ENCODE measurements at places on chromosomes 3 and 15. TPM values are rescaled to one million over a fixed set of nuclear protein-coding genes. Genes with fewer than 3 reads are reported as not detected.

Gene EOMES
- not detected for total RNA-seq

Gene CCR8
- not detected for total RNA-seq

Gene DUOXA2
- total RNA-seq, result not detected

Gene GPR149
- total RNA-seq, result not detected

Gene STAC
- 6.1 TPM for total RNA-seq

Gene SPESP1
- 6.1 TPM for total RNA-seq

Gene CHL1
- total RNA-seq, result 49.8 TPM

Gene CHRNB4
- not detected for total RNA-seq

Gene IL5RA
- total RNA-seq, result 0.98 TPM

Gene ANKUB1
- not detected for total RNA-seq

Gene SLC12A8
- 0.48 TPM for total RNA-seq

Gene ZBBX
- not detected for total RNA-seq

Gene IQCH
- 0.64 TPM for total RNA-seq
